Activated naive CD4-positive, alpha-beta T cell treated with anti-CD3 and anti-CD28 coated beads, Interleukin-2, amount 50 U/mL, for 72 hours (primary cell): ENCODE measurements at places on chromosomes 2 and 18. TPM values are rescaled to one million over a fixed set of nuclear protein-coding genes. Genes with fewer than 3 reads are reported as not detected.

- DNase-seq = no peak
Measured at GRCh38 chr2:217903859-217904613, 98.8 kb downstream of the TNS1 start.

GRCh38 chr2:222102575-222103349 lies 196.0 kb downstream of the PAX3 start:
- no peak for DNase-seq

DNA sequence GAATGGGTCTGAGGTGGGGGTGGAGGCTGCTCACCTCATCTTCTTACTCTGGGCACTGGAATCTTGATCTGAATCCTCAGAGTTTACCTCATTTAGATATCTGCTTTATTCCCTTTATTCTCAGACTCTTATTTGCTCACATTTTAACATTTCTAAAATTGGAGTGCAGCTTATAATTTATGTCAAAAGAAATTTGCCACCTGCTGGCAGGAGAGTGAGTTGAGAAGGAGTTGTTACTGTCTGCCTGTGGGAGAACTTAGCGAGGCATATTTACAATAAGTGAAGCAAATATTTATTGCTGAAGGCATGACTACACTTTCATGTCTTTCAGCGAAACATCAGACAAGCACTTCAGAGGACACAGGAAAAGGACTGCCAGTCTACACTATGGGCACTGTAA lies 16.4 kb upstream of the KIAA2012 start:
- DNase-seq = no peak

DNA sequence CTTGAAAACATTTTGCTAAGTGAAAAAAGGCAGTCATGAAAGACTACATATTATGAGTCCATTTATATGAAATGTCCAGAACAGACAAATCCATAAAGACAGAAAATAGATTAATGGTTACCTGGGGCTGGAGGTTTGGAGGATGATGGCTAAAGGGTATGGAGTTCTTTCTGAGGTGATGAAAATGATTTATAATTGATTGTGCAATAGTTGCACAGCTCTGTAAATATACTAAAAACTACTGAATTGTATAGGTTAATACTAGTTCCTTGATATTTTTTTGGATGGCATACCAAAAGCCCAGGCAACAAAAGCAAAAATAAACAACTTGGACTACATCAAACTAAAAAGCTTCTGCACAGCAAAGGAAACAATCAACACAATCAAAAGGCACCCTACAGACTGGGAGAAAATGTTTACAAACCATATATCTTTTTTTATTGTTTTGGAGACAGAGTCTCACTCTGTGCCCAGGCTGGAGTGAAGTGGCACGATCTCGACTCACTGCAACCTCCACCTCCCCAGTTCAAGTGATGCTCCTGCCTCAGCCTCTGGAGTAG lies 21.5 kb downstream of the SOS1 start:
- no peak for DNase-seq

DNA sequence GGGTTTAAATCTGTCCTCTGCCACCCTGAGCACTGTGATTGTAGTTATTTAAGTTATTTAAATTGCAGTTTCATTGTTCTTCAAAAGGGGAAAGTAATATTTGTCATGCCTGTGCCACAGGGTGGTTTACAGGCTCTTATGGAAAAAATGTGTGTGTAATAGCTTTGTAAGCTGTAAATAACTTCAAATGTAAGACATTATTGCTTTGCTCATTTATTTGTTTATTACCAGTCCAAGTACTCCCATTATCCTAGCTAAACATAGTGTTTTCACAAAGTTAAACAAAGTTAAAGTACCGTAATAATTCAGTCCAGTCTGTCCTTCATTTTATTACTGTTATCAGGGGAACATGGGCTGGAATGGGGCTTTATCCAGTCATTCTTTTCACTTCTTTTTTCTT lies 43.4 kb upstream of the IGFBP2 start:
- DNase-seq = no peak

DNA sequence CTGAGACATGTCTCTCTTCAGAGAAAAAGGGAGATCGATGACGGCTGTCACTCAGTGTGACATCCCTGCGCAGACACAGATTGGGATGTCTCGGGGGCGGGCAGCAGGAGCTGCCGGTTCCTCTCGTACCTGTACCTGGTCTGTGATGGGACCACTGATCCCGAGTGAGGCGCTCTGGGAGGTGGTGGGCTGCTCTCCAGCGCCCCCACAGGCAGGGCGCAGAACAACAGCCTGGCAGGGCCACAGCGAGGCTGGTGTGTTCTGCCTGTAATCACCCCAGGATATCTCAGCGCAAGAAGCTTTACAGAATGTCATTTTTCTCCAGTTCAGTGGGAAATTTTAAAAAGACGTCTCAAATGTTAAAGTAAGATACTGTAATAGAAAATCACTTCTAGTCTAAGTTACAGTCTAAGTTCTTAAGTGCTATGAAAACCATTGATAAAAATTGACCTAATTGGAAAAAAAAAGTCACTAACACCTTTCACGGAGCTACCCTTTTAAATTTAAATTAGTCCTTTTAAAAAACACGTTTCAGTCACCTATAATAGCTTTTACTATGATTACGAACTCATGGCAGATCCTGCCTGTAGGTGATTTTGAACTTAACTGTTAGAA lies 189.8 kb downstream of the SNTG2 start:
- no peak for DNase-seq

GRCh38 chr18:67771271-67771670 lies 254.8 kb upstream of the DSEL start:
- no peak for DNase-seq

DNA sequence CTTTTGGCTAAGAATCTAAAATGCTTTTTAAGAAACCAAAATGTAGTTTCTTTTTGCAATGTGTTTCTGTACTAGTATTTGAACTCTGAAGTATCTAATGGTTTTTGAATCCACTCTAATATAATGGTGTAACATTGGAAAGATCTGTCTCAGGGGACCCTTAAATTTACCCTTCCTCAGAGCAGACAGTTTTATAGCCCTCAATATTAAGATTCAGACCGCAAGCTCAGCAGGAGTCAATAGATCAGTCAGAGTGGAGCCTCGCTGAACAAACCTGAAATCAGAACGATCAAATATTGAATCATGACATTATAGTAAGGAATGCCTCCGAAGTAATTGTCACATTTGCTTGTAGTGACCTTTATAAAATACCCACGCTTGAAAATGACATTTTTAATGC lies 18.3 kb downstream of the SGPP2 start:
- no peak for DNase-seq

- DNase-seq = no peak
Measured at GRCh38 chr2:65802298-65802942, 370.0 kb upstream of the SPRED2 start.

GRCh38 chr2:182594286-182594685 lies 121.8 kb upstream of the DNAJC10 start:
- no peak for DNase-seq

- no peak for DNase-seq
Measured at GRCh38 chr2:200092235-200092634, 136.9 kb downstream of the MAIP1 start.

- DNase-seq = no peak
Measured at GRCh38 chr2:182379241-182379640, 47.6 kb downstream of the PDE1A start.

GRCh38 chr2:157662401-157662800 lies 33.7 kb upstream of the ACVR1C start:
- no peak for DNase-seq

GRCh38 chr2:33275689-33276444 lies 200.6 kb upstream of the RASGRP3 start:
- no peak for DNase-seq

DNA sequence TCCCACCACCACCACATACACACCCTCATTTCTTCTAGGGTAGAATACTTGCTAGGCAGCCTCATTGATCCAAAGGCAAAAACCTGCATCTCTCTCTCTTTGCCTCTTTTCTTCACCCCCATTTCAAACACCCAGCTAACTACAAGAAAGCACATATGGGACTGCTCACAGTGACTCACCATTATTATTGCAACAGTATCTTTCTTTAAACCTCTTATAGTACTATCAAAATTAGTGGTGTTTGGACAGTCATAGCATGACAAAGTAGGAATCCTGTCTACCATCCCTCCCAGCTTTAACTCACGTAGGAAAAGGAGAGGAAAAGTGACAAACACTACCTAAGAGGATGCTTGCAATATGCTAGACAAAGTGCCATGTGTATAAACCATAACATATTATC lies 422.5 kb upstream of the CRIM1 start:
- DNase-seq = no peak

- DNase-seq = no peak
Measured at GRCh38 chr2:210562091-210562490, 5.7 kb downstream of the CPS1 start.

DNA sequence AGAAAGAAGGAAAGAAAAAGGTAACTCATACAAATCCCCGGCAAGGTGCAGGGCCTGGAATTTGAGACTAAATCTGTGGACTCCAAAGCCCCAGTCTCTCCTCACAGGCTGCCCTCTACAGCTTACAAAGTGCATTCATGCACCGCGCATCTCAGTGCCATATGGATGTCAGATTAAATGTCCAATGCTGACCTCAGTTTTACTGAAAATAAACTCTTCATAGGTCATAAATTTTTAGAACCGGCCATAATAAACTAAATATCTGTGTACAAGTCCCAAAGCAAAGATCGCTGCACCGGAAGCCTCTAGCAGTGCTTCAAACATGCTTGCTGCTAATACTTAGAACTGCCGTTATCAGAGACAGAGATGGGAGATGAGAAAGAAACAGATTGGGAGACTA lies 17.7 kb downstream of the ST6GAL2 start:
- DNase-seq = no peak

GRCh38 chr2:234403751-234404150 lies 93.1 kb downstream of the ARL4C start:
- DNase-seq = no peak

- DNase-seq = no peak
Measured at GRCh38 chr2:234674781-234675201, 177.9 kb upstream of the ARL4C start.

DNA sequence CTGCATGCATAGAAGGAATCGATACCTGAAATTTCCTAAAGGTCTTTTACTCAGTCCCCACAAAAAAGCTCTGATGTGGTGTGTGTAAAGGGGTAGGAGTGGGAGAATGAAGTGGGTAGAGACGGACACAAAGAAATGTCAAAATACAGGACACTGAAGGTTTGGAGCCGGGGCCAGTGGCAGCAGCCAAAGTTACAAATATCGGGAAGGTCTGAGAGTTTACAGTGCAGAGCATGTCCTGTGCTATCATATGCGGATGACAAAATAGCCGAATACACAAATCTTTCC lies 89.9 kb upstream of the STON1 start:
- no peak for DNase-seq

GRCh38 chr2:1781291-1782080 lies 37.2 kb upstream of the PXDN start:
- no peak for DNase-seq

- no peak for DNase-seq
Measured at GRCh38 chr2:95719473-95720060, 127.8 kb downstream of the TRIM43 start.

- no peak for DNase-seq
Measured at GRCh38 chr2:134257509-134257908, 3.6 kb downstream of the MGAT5 start.

DNA sequence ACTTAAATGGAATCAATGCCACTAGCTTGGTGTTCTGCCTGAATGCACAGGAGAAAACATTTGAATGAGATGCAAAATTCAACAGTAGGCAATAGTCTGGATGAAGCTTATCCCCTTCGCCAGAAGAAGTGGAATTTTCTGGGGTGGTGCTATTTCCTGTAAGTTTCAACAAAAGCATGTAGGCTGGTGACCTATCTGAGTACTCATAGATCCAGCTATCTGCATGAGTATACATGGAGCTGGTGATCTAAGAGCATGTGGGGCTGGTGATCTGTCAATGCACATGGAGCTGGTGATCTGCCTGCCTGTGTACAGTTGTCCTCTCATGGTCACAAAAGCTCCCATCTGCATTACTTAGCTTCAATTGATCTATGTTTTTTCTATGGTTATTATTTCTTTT lies 71.2 kb downstream of the SLC9A4 start:
- no peak for DNase-seq

GRCh38 chr2:177295484-177295883 lies 31.0 kb upstream of the NFE2L2 start:
- DNase-seq = no peak

GRCh38 chr2:79960519-79960918 lies 344.0 kb downstream of the LRRTM1 start:
- DNase-seq = no peak

- no peak for DNase-seq
Measured at GRCh38 chr2:144466637-144467036, 53.3 kb downstream of the ZEB2 start.

DNA sequence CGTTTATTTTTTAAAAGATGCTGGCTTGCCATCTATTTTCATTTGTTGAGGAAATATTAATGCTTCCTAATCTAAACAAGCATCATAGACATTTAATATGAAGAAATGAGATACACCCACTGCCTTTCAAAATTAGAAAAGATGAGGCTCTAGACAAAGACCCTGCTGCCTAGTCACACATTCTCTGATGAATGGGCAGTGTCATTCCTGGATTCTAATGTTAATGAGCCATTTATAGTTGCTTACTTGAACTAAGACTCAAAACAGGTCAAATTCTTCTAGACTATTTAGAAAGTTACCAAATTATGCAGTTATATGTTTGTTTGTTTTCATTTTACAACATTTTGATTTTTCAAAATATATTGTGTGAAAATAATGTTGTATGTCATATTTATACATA lies 237.6 kb downstream of the CDH7 start:
- DNase-seq = no peak

GRCh38 chr2:28271231-28271918 lies 121.3 kb upstream of the FOSL2 start:
- DNase-seq = no peak

DNA sequence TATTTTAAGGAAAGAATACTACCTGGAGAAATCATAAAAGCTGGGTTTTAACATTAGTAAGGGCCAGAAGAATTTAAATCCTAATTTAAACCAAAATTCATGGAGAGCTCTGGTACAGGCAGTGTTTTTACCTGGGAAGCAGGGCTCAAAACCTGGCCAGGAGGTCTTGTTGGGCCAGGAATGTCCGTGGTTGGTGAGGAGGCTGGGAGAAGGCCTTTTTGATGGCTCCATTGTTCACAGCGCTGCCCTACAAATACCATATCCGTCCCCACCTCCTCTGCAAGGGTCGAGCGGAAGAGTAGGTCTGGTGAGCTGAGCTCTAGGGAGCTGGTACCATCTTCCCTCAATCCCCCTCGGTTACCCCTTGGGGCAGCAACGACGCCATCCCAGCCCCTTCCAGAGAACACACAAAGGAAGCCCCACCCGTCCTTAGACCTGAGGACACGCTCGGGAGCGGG lies 10.9 kb upstream of the HOXD1 start:
- no peak for DNase-seq

GRCh38 chr2:214839464-214839863 lies 30.0 kb upstream of the BARD1 start:
- DNase-seq = no peak

The RAB6D gene
- not detected for total RNA-seq

The ELOA2 gene
- not detected for total RNA-seq

The FAM210A gene
- 22.4 TPM for total RNA-seq

The MOGAT1 gene
- total RNA-seq = not detected

The ATP9B gene
- 25.9 TPM for total RNA-seq

The CROCC2 gene
- not detected for total RNA-seq

The NT5C1B gene
- total RNA-seq = not detected

The PRADC1 gene
- 24.7 TPM for total RNA-seq

The ASB18 gene
- total RNA-seq = not detected

The SPP2 gene
- total RNA-seq = not detected
